Nucleus accumbens (tissue), 56 donors: ENCODE measurements at places on chromosomes 4 and X.

GRCh38 chr4:79650794-79651431, 242.9 kb upstream of the GK2 start:
- no peak for DNase-seq

DNA sequence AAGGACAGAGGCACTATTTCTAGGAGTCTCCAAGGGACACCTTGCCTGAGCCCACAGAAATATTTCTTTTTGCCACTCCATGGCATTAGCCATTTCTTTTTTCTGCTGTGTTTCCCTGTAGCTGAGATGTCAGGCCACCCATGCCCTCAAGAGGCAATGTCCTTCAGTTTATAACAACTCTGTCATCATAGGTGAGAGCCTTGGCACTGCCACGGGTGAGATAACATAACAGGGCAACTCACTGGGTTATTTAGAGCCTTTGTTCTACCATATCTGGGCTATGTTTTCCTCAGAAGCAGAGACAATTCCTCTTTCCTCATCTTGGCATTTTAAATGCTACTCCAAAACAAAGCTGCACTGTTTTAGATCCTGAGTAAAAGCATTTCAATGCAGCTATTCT, 99.9 kb upstream of the MAOA start:
- DNase-seq, result no peak

DNA sequence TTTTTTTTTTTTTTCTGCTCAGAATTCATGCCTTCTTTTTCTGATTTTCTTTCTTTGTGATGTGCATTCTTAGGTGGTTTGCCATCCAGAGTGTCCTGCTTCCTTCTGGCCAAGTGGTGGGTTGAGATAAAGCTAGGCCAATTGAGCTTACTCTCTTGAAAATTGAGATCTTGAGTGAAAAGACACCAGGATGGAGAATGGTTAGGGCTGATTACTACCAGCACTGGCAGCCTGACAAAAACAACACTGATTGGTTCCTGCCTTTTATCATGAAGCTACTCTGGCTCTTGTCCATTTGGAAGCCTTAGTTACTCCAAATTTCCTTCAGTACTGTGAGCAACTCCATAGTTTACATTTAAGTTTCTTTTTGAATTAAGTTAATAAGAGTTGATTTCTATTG, 404.0 kb downstream of the PPARGC1A start:
- no peak for DNase-seq

DNA sequence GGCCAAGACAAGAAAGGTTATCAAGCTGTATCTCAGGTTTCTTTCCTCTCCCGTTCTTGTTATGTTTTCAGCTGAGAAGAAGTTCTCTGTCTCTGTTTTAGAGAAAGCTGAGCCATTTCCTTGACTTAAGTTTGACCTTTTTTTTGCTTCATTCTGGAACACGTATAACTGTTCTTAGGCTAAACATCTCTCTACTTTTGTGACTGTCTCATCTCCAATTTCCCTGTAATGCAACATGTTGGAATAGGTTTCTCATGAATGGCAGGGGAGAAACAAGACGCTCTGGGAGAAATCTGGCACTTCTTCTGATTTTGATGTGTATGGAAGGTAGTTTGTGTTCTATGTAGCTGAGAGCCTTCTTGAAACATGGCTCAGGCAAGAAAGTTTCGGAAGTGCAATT, 36.2 kb upstream of the SFRP2 start:
- DNase-seq, result no peak

DNA sequence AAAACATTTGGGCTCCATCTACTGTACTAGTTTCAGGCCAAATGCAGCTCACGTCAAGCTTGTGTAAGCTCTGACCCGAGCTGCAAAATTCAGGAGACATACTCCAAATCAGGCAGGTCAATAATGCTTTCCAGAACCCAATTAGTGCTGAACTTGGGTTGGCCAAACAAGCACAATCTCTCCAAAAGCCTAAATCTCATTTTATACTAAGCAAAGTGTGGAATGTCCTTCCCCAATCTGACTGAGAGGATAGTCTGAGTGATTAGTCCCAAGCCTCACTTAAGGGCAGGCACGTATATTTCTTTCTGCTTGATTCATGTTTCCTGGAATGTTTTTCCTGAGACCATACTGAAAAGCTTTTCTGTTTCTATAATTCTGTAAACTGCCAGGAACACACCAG, 79.9 kb downstream of the NKX6-1 start:
- DNase-seq, result no peak

- no peak for DNase-seq
Measured at GRCh38 chr4:166293556-166293955, 420.5 kb downstream of the TLL1 start.

GRCh38 chr4:171484681-171485080, 328.5 kb upstream of the GALNTL6 start:
- no peak for DNase-seq

- no peak for DNase-seq
Measured at GRCh38 chrX:97844943-97845342, 961.2 kb downstream of the RPA4 start.

GRCh38 chrX:153580700-153581386, 18.1 kb downstream of the CCNQ start:
- no peak for DNase-seq

GRCh38 chr4:85127653-85128052, 161.2 kb upstream of the WDFY3 start:
- DNase-seq, result no peak

- DNase-seq, result no peak
Measured at GRCh38 chr4:174084542-174084941, 198.9 kb downstream of the FBXO8 start.

DNA sequence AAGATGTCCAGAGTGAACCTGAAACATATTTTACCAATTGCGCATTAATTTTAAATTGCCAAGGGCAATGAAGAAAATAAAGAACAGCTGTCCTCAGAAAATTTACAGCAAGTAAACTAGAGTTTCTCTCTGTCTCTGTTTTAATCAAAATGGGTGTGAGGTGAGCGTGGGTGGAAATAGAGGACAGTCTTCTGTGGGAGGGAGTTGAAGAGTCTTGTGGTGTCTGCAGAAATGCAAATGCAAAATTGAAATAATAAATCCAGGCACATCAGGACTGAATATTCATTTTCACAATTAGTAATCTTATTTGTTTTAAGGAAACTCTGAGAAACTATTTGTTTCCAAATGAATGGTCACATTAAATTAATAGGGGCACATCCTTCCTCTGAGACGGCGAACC, 192.0 kb downstream of the ARHGAP10 start:
- DNase-seq, result no peak

DNA sequence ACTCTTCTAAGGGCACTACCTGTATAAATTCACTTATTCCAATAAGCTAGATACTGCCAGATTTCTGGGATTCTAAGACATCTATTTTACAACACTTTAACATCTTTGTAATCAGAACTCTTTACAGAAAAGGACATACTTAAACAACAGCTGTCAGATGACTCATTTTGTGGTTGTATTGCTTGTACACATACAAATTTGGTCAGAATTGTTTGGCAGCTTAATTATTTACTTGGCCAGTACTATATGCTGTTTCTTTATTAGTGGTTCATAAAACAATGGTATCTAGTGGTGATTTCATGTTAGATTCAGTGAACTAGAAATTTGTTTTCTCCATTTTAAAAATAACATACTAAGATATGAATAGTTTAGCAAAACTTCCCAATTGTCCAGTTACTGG, 27.2 kb downstream of the PALLD start:
- no peak for DNase-seq

- DNase-seq, result no peak
Measured at GRCh38 chrX:132741689-132742088, 216.7 kb downstream of the HS6ST2 start.

DNA sequence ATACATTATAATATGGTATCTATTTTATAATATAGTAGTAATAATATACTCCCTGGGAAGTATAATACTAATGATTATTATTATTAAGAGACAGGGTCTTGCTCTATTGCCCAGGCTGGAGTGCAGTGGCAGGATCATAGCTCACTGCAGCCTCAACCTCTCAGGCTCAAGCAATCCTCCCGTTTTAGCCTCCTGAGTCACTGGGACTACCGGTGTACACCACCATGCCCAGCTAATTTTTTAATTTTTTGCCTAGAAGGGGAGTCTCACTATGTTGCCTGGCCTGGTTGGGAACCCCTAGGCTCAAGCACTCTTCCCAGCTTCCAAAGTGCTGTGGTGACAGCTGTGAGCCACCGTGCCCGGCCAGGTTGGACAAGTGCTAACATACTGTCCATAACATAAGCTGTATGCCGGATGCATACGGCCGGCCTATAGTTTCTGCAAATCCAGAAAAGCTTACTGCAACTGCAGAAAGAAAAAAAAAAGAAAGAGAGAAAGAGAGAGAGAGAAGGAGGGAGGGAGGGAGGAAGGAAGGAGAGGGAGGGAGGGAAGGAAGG, 94.2 kb upstream of the PPP2R3B start:
- DNase-seq, result no peak

- DNase-seq, result no peak
Measured at GRCh38 chr4:150479657-150480056, 102.3 kb upstream of the MAB21L2 start.

GRCh38 chr4:188305690-188306089, 166.4 kb downstream of the TRIML1 start:
- no peak for DNase-seq

DNA sequence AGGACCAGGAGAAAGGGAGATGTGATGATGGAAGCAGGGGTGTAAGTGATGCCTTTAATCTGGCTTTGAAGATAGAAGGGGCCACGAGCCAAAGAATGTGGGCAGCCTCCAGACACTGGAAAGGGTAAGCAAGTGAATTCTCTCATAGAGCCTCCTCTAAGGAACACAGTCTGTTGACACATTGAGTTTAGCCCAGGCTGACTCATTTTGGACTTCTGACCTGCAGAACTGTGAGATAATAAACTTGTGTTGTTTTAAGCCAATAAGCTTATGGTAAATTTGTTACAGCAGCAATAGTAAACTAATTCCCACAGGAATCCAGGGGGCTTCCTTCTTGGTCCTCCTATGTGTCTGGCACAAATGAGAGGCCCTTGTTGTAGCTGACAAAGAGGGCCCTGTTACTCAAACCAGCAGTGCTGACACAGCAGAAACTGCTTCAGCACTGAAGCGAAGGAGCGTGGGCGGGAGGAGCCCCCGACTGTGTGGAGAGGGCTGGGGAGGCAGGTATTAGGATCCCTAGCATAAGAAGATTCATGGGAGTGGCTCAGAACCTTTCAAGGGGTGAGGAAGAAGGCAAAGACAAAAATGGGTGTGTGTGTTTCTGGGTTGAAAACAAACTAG, 268.7 kb downstream of the NR3C2 start:
- no peak for DNase-seq
